ENCODE measurements at places on chromosomes 4 and X.

- DNase-seq, result no peak
Observed at GRCh38 chr4:94540476-94540875, 88.7 kb downstream of the PDLIM5 start.

- no peak for DNase-seq
Observed at GRCh38 chr4:72631296-72631695, 62.3 kb upstream of the ADAMTS3 start.

DNA sequence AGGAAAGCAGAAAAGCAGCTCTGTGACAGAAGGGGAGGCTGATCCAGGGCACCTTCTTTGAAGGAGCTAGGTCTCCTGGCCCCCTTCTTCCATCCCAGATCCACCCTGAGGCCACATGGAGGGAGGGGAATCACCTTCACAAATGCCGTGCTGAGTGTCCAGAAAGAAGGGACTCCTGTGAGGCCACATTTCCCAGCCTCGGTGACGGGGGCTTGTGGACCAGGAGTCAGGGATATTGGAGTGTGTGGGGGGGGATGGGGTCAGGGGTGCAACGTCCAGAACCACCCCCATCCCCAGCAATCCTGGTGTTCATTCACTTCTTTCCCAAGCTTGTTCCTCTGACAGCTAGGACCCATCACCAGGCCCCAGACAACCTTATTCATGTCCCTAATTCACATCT, 4.7 kb downstream of the TIMM17B start:
- DNase-seq, result no peak

DNA sequence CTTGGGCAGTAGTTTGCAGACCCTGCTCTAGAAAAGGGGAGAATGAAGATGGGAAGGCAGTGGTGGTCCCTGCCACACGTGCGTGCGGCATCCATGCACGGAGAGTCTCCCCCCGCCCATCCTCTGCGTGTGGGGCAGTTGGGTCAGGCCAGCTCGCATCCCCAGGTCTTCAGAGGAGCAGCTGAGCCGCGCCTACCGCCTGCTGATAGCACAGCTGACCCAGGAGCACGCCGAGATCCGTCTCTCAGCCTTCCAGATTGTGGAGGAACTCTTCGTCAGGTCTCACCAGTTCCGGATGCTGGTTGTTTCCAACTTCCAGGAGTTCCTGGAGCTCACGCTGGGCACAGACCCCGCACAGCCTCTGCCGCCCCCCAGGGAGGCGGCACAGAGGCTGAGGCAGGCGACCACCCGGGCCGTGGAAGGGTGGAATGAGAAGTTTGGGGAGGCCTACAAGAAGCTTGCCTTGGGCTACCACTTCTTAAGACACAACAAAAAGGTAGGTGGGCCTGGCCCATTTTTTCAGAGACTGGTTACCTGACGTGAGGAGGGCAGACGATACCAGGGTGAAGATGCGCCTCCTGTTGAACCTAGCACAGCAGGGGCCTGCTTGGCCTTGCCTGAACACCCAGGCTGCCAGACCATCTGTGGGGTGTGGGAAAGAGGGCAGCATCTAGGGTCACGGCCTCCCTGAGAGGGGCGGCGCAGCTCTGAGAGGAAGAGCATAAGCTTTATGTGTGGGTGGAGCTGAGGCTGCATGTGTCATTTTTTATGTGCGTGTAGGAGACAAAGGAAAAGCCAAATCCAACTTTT, 2.6 kb downstream of the UVSSA start:
- DNase-seq, result no peak

GRCh38 chrX:134249241-134249640, 12.3 kb downstream of the CCDC160 start:
- no peak for DNase-seq

DNA sequence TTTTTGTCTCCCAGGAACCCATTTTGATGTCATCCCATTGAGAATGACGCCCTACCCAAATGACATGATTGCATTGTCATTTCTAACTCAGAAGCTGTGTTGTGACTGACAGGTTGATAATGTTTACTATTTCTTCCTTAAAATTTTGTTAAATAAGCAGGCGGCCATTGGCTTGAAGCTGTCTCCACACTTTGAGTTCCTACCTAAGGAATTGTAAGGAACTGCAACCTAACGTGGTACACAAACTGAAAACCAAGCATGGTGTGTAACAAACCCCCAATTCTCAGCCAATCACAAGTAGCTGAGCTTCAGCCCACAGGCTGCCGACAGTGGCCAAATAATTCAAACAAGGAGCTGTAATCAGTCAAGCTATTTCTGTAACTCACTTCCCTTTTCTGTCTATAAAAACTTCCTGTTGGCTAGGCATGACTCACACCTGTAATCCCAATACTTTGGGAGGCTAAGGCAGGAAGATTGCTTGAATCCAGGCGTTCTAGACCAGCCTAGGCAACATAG, 2.9 kb upstream of the MND1 start:
- DNase-seq, result no peak

GRCh38 chr4:79923281-79923680, 149.7 kb downstream of the ANTXR2 start:
- DNase-seq, result no peak

- no peak for DNase-seq
Observed at GRCh38 chr4:54433686-54434085, 204.6 kb downstream of the PDGFRA start.

DNA sequence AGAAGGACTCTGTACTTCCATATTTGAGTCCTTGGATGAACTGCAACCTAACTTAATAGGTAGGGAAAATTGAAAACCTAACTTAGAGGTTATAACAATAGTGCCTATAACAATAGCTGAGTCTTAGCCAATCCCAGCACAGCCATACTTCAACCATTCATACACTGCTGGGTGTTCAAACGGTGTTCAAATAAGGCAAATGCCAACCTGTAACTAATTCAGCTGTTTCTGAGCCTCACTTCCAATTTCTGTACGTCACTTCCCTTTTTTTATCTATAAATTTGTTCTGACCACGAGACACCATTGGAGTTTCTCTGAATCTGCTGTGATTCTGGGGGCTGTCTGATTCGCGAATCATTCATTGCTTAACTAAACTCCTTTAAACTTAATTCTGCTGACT, 9.6 kb upstream of the GRSF1 start:
- no peak for DNase-seq

- DNase-seq, result no peak
Observed at GRCh38 chrX:3407781-3408180, 61.3 kb upstream of the MXRA5 start.

DNA sequence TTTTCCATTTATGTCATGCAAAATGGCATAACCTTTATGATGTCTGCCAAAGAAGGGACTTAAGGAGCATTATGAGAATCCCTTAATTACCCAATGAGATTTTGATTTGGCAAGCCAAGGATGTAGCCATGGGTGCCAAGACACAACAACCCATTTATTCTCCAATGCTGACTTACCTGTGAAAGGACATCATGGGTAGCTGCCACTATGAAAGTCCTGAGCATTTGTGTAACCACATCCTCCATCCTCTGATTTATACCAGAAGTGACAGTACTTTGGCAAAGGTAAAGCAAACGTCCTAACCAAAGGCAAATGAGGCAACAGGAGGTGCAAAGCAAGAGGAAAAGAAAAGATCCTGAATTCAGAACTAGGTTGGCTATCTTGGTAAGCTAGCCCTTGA, 87.3 kb upstream of the EMCN start:
- DNase-seq, result no peak

DNA sequence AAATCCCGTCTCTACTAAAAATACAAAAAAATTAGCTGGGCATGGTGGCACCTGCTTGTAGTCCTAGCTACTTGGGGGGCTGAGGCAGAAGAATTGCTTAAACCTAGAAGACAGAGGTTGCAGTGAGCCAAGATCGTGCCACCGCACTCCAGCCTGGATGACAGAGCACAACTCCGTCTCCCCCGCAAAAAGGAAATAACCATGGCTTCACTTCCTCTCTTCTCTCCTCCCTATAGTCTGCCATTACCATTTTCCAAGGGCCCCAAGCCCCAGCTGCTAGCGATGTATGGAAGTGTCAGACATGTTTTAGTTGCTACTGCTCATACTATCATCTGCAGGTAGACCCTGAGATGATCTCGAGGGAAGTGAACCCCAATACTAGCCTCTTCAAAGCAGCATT, 177.3 kb upstream of the FAM9B start:
- DNase-seq, result no peak

DNA sequence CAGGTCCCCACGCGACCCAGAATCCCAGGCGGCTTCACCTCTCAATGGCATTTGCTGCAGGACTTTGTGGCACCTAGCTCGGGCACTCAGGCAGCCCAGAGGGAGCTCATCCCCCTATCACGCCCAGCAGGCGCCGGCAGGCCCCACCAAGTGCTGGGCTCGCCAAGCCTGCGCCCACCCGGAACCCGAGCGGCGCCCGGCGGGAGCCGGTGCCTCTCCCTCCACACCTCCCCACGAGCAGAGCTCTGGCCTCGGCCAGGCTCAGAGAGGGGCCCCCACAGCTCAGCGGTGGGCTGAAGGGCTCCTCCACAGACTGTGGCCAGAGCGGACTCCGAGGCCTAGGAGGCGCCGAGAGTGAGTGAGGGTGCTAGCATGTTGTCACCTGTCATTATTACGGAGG, 286.3 kb downstream of the PDHA2 start:
- DNase-seq, result no peak

DNA sequence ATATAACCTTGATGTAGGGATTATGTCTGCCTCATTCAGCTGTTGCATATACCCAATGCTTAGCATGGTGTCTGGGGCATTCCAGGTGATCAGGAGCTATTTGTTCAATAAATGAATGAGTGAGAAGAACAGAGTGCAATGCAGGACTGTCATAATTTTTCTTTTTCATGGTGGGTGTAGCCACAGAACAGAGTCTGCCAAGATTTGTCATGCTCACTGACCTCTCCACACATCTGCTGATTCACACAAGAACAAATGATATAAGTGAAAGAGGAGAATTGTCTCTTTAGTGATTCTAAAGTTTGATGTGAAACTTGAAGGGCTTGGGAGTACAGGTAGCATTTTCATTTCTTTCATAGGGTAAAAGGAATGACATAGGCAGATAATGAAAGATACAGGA, 64.4 kb upstream of the TEX13D start:
- DNase-seq, result no peak

- DNase-seq, result no peak
Observed at GRCh38 chr4:2787230-2788100, 5.4 kb upstream of the SH3BP2 start.

DNA sequence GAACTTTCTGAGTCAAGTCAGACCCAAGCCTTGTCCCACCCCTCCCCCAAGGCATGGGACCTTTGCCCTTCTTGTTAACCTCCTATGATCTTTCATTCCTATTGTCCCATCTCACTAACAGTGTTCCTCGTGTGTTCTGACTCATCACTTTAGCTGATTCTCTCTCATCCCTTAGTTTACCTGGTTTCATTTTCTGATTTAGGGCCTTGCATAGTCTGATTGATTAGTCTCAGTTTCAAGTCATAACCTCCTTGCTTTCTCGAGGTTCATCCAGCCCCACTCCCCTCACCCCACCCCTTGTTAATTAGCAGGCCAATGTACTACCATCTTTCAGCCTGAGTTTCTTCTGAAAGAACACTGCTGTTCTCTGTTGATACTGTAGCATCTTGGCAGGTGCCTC, 517.4 kb downstream of the RPA4 start:
- DNase-seq, result no peak

DNA sequence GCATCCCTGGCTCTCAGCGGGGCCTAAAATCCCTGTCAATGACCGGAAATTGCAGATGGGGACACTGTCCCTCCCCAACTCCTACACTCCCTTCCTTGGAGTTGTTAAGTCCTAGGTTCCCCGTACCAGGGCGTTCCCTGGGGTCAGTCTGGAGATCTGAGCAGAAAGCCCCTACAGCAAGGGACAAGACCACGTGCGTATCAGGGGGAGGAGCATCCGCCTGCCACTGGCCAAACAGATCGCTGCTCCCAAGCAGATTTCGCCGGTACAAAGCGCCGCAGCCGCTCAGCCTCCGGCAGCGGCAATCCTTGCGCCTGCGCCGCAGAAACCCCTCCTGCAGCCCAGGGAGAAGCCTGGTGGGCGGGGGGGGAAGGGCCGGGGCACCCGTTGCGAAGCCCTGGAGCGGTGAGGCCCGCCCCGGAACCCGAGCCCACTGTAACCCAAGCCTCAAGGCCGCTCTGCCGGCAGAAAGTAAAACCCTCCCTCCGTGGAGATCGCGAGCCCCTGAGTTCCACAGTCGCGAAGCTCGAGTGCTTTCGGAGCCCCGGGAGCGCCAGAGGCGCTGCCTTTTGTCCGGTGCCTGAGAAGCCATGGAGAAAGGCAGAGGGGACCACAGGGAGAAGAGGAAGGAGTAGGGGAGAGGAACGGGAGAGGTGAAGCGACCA, 2.7 kb downstream of the CRMP1 start:
- DNase-seq, result peak; percentile 45
